ENCODE measurements at places on chromosomes 12 and 14. TPM values are rescaled to one million over a fixed set of nuclear protein-coding genes. Genes with fewer than 3 reads are reported as not detected.

GRCh38 chr12:112808156-112808555 lies 16.6 kb downstream of the RPH3A start:
- DNase-seq: no peak

DNA sequence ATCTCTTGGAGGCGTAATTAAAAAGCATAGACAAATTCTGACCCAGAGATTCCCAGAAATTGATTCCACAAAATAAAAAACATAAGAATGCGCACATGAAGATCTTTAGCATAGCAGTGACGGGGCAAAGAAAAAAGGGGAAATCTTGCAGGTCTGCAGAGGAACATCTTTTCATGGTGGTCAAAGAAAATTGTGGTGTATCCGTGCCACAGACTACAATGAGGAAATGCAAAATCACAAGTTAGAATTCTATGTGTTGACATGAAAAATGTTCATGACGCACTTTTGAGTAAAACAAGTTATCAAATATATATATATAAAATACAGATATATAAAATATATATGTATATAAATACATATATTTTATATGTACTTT lies 101.6 kb downstream of the RIMBP2 start:
- no peak for DNase-seq

DNA sequence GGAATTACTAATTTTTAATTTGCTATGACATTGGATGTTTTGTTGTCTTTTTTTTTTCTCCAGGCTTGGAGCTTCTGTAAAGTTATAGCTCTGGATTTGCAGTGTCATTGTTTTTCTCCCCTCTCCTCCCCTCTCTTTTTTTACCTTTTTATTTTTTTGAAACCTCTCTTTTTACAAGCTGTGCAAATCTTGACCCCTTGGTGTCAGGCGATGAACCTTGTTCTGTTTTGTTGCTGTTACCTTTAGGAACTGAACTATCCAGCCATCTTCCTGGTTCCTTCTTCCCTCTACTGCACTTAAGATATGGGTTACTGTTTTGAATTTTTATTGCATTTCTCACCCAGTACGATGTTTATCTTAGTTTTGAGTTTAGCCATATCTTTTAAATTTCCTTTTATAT lies 13.7 kb downstream of the KTN1 start:
- DNase-seq: no peak

DNA sequence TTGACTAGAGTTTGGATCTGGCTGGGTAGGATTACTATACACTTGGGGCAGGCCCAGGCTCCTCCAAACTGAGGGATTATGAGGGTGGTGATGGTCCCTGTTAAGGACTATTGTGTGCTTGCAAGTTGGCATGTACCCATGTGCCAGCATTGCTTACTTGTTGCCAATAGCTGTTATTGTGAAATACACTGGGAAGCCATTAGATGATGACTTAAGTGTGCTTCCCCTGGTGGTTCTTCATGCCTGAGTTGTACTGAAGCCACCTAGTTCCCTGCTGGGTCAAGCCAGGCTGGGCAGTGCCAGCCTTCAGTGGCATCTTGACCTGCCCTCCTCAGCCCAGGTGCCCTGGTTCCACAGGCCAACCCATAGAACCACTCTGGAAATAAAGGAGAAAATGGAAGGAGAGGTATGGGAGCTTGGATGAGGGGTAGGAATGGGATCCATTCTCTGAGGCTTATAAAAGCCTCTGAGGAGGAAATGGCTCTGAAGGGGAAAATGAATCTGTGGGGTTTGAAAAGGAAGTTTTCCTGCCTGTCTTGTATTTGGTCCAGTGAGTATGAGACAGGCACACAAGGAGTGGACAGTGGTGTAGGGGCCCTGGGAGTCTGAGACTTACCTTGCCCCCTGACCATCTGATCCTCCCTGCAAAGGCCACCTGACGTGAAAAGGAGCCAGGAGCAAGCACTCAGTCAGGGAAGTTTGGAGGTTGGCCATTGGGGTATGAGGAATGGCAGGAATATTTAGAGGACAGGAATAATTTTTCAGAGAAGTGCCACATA lies 724 bp downstream of the LTB4R start:
- DNase-seq: peak; percentile 13

DNA sequence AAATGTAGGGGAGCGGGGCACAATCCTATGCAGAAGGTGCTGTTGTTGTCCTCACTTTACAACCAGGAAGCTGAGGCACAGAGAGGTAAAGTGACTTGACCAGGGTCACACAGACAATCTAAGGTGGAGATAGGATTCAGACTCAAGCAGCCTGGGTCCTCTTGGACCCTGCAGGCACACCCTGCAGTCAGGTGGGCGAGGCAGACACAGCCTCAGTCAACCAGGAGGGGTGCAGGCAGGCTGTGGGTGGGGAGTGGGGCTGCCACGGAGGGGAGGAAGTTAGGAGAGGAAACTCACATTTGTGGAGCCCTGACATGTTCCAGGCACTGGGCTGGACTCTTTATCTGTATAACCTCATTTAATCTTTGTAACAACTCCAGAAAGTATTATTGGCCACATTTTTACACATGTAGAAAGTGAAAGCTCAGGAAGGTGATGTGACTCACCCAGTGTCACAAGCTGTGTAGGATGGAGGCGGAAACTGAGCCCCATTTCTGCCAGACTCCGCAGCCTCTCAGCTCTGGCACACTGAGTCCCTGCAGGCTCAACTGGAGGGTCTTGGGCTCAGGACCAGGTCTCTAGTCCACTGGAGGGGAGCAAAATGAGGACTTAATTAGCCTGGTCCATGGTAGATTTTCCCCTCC lies 24.9 kb upstream of the CHGA start:
- DNase-seq: no peak

GRCh38 chr14:26067341-26067740 lies 530.5 kb downstream of the NOVA1 start:
- DNase-seq: no peak

- DNase-seq: peak; percentile 91
These were observed 47.9 kb downstream of the NUAK1 start for GRCh38 chr12:106090591-106091445.

DNA sequence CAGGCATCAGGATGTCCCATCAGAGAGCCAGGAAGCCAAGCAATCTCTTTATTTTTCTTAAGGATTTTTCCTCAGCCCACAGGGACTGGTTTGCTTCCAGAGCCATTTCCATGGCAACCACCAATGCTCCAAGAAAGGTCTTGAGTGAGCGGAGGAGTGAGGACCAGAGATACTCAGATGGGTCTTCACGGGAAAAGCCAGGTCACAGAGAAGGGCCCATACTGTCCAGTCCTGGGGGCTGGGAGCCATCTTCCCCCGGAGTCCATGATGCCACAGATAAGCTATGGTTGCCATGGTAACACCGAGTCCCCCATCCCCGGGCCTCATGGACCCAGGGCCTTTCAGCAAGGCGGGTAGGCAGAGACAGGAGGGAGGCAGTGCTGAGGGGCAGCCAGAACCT lies 28.6 kb downstream of the CMKLR1 start:
- no peak for DNase-seq

DNA sequence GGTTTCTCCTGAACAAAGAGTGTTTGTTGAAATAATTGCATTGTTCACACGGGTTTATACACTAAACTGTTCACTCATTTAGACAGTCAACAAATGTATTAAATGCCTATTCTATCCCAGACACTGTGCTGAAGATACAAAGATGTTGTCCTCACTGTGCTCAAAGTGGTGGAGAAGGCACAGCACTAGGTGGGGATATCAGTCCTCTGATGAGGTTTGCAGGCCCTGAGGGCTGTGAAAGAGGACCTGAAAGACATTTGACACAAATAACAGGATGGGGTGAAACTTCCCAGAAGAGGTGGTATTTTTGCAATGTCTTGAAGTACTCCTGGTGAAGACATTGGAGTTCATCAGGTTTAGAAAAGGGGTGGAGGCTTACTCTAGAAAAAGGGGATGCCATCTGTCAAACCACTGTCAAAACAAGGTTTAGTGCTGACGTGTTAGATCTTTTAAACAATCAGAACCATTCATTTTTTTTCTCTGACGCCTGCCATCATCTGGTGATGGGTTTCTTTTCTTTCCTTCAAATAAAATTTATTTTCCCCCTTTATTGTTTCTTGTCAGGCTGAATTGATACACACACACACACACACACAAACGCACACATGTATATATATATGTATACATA lies 69.5 kb downstream of the ACSS3 start:
- no peak for DNase-seq

GRCh38 chr12:40106202-40106533 lies 287 bp upstream of the SLC2A13 start:
- no peak for DNase-seq

- DNase-seq: peak; percentile 71
These were observed 286.6 kb upstream of the RGS6 start for GRCh38 chr14:71645656-71646055.

- DNase-seq: no peak
These were observed 378.9 kb downstream of the SNAPC1 start for GRCh38 chr14:62141139-62141538.

DNA sequence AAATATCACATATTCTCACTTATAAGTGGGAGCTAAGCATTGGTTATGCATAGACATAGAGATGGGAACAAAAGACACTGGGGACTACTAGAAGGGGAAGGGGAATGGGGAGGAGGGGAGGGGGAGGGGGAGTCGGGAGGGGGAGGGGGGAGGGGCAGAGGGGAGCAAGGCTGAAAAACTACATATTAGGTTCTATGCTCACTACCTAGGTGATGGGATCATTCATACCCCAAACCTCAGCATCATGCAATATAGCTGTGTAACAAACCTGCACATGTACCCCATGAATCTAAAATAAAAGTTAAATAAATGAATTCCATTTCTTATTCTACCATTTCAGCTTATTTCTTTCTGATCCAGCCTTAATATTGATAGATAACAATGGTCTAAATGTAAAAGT lies 21.9 kb upstream of the PTCSC3 start:
- DNase-seq: no peak

Gene B4GALNT1
- 1.1 TPM for total RNA-seq

Gene GPR135
- total RNA-seq: 3.0 TPM

Gene CAPZA3
- not detected for total RNA-seq

Gene GLIPR1L2
- 0.34 TPM for total RNA-seq

Gene FBLN5
- total RNA-seq: 144 TPM

Gene ADSS1
- 3.7 TPM for total RNA-seq

Data from HFFc6 (cell line).